ENCODE measurements at places on chromosomes 16 and 17. TPM values are rescaled to one million over a fixed set of nuclear protein-coding genes. Genes with fewer than 3 reads are reported as not detected.

- DNase-seq, result no peak
Measured at GRCh38 chr17:13544765-13545164, 57.0 kb downstream of the HS3ST3A1 start.

DNA sequence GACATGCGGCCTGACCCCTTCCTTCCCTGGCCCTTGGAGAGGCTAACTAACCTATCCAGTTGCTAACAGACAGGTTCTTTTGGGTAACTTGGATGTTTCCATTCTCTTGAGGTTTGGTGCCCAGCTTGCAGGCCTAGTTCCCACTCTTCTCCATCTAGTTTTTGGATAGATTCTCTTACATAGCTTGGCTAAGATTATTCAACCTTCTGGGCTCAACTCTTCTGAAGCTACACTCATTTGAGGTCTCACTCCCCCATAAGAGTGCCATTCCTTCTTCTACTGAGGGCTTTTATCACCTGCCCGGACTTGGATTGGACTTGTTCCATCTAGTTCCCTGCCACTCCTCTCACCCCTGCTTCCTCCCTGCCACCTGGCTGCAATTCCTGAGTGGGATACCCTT, 44.1 kb upstream of the MARCHF10 start:
- DNase-seq, result no peak

DNA sequence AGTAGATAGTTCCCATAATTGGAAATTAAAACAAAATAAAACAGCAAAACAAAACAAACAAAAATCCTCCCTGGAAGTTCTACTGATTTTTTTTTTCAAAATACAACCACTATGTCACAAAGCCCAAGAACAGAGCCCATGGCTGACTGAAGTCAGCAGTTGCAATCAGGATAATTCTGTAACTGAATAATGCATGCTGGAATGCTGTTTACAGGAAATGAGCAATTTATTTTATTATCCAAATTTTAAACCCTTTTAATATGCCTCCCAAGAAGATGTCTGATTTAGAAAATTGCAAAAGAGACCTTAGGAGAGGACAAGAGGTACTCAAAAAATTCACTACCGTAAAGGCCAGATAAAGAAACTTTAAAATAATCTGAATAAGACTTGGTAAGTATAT, 578.2 kb downstream of the TOX3 start:
- DNase-seq, result peak; percentile 4

- no peak for DNase-seq
Measured at GRCh38 chr16:57299009-57299718, 14.7 kb upstream of the PLLP start.

DNA sequence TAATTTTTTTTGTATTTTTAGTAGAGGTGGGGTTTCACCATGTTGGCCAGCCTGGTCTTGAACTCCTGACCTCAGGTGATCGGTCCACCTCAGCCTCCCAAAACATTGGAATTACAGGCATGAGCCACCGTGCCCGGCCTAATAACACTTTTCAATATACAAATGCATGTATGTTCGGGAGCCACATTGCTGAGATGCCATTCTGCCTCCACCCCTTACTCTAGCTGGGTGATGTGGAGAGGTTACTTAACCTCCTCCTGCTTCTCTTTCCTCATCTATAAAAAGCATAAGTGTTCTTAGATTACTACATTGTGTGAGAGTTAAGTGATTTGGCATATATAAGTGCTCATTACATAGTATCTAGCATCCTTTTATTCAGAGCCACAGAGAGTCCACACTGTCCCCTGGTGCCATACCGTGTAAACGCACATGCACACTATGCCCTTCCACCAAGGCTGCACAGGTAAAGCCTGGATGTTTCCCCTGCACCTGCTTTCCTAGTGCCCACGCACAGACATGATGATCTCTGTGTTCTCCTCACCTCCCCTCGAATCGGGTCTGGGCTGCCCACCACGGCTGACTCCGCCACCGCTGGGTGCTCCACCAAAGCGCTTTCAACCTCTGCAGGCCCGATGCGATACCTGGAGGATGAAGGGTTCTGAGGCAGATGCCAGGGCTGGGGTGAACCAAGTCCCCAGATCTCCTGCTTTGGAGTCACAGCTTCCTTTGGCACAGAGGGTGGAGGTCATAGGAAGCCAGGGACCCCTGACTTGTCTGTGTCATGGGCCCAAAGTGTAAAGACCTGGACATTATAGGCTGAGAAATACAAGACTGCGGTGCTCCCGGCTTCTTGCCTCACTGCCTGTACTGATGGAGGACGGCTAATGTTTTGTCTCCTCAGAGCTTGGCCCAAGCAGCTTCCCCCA, 49.0 kb upstream of the ACSM2B start:
- DNase-seq, result no peak

DNA sequence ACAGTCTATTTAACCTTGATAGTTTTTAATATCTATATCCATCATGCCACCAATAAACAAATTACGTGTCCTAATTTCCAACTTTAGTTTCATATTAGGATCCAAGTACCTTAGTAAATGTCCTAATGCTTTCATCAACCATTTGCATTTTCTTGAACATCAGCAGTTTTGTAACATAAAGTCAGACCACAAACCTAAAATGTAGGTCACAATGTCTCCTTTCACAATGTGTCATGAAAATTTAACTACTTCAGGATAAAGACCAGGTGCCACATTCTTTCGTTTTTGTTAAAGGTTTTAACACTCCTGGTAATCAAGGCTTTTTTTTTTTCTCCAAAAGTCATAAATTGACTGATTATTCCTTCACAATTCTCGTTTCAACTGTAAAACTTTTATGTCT, 310.7 kb upstream of the PMFBP1 start:
- no peak for DNase-seq

GRCh38 chr17:43030137-43030767, 5.2 kb downstream of the RND2 start:
- DNase-seq, result no peak

GRCh38 chr17:13074026-13074425, 56.2 kb upstream of the ELAC2 start:
- peak; percentile 52 for DNase-seq

Gene TBC1D3G
- 0.50 TPM for total RNA-seq

All from A172 (cell line).